NCI-H774 (cell line): ENCODE measurements at places on chromosomes 3 and 15.

GRCh38 chr3:128730471-128730870, 4.5 kb downstream of the RAB7A start:
- DNase-seq, result no peak

- DNase-seq, result no peak
Observed at GRCh38 chr15:26670116-26670515, 102.8 kb downstream of the GABRB3 start.

GRCh38 chr3:13125092-13126015, 52.1 kb upstream of the IQSEC1 start:
- DNase-seq, result no peak

DNA sequence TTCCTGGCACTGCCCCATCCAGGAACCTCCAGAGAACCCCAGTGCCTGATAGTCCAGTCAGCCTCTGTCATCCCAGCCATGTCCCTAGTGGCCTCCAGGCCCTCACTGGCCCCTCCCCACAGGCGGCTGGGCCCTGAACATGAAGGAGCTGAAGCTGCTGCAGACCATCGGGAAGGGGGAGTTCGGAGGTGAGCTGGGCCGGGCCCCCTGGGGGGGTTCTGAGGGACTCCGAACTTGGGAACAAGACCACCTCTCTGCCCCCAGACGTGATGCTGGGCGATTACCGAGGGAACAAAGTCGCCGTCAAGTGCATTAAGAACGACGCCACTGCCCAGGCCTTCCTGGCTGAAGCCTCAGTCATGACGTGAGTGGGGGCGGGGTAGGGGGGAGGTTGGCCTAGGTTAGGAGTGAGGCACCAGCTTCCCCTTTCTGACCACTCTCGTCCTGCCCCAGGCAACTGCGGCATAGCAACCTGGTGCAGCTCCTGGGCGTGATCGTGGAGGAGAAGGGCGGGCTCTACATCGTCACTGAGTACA, 12.0 kb upstream of the LMAN1L start:
- DNase-seq, result no peak

DNA sequence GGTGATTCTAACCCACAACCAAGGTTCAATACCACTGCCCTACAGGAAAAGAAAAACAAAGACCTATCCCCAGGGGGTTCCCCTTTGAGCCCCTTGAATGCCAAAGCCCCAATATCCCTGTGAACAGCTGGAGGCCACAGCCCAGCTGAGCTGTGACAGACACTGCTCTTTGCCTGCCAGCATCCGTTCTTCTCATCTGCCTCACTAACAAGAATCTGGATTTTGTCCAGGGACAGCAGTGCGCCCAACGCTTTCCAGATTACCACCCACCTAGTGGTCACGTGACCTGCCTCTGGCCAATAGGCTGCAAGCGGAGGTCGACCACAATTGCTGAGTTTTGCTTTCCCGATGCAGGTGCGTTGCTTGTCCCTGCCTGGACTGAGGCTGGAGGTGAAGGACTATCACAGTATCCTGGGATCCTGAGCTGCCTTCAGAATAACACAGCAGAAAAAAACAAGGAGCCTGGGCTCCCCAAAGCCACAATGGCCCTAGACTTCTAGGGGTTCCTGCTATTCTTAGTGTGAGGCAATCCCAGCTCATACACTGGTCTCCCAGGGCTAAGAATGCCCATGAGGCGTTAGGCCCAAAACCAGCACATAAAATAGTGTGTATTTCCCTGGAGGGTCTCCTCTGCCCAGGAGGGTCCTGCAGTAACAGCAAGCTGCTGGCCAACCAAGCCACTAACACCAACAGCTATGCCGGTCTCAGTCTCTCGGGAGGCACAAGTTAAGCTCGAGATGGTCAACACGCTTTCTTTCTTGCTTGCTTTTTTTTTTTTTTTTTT, 13.8 kb downstream of the BDH1 start:
- DNase-seq, result no peak

- no peak for DNase-seq
Observed at GRCh38 chr3:77707281-77707680, 667.4 kb downstream of the ROBO2 start.

DNA sequence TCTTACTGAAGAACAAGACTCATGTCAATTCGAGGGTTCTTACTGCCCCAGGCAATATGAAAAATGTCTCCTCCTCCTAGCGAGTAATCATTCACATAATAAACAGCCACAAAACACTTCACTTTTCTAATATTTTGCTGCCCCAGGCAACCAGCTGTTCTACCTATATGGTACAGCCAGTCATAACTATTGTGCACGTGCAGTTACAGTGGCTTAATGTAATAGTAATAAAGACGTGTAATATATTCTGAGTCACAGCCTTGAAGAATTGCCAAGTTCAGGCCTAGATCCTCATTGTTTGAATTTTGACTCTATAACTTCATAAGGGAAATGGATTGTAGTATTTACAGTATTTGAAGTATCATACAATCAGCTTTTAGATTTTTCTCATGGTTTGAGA, 1250.0 kb upstream of the GBE1 start:
- no peak for DNase-seq

DNA sequence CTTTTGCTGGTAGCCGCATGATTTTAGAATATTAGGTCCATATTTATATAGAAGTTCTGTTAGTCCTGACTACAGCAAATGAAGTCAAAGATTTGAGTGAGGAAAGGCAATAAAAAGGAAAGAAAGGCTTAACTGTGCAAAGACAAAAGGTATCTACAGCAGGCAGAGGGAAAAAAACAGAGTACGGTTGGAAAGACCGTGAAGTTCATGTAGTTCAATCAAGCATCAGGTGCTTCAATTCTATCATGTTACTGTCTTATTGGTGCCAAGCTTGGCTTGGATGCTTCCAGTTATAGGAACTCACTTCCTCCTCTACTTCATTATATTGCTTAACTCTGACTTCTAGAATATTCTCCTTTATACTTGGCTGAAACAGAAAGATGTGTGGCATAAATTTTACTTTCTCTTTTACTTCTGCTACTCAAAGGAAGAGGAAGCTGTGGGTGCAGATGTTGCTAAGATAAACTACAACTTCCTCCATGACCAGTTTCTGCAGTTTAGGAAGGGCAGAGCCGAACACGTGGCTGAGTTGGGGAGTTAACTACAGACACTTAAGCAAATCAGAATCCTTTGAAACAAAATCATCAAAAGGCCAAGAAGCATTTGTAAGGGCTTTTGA, 72.6 kb upstream of the ZBED2 start:
- no peak for DNase-seq

- DNase-seq, result no peak
Observed at GRCh38 chr3:143914257-143914656, 57.4 kb upstream of the DIPK2A start.

- DNase-seq, result no peak
Observed at GRCh38 chr3:11250902-11251806, 21.0 kb upstream of the ATG7 start.

GRCh38 chr3:131973731-131974130, 61.1 kb downstream of the CPNE4 start:
- DNase-seq, result no peak

- no peak for DNase-seq
Observed at GRCh38 chr15:42101861-42102260, 7.5 kb upstream of the PLA2G4D start.

DNA sequence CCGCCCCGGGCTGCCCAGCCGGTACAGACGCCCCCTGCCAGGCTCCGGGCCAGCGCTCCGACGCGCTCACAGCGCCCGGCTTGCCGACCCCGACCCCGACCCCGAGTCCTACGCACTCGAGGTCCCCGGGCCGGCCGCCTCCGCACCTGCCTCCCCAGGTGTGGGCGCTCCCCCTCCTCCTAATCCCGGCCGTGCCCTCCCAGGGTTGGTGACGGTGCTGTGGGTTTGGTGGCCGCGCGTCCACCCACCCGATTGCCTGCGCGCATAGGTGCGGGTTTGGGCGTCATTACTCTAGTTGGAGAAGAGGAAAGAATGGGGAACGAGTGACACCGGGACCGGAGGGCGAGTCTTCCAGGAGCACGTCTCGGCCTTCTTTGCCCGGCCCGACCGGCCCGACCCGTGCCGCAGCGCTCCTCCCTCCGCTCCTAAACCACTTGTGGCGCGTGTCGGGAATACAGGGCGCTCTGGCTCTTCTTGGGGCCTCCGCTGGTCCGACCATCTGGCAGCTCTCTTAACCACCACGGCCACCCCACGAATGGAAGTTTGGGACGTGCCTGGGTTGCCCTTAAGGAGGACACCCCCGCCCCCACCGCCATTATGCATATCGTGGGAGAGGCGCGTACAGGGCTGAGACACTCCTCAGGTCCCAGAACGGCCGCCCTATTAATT, 810 bp upstream of the THRB start:
- peak; percentile 27 for DNase-seq

DNA sequence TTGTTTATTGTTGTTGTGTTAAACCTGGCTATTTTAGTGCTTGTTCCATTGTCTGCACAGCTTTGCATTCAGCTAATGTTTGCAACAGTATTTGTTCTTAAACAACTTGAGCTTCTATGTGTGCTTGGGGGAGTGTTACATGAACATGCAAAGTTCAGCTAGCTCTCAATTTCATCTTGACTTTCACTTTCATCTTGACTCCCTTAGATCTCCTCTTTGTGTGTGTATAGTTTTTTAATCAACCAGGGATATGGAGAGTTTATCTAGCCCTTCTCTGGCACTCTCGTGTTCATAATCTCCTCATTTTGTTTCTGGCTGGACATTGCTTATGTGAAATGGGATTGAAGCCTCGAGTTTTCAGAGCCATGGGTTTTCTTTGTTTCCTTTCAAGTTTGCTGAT, 212.4 kb upstream of the ZBTB20 start:
- DNase-seq, result no peak

- no peak for DNase-seq
Observed at GRCh38 chr3:25662736-25663320, 1.9 kb downstream of the TOP2B start.

- no peak for DNase-seq
Observed at GRCh38 chr3:40191850-40192448, 117.6 kb upstream of the EIF1B start.

GRCh38 chr3:179687967-179688535, 35.2 kb downstream of the USP13 start:
- DNase-seq, result no peak

- no peak for DNase-seq
Observed at GRCh38 chr3:67535006-67535405, 119.4 kb downstream of the SUCLG2 start.

DNA sequence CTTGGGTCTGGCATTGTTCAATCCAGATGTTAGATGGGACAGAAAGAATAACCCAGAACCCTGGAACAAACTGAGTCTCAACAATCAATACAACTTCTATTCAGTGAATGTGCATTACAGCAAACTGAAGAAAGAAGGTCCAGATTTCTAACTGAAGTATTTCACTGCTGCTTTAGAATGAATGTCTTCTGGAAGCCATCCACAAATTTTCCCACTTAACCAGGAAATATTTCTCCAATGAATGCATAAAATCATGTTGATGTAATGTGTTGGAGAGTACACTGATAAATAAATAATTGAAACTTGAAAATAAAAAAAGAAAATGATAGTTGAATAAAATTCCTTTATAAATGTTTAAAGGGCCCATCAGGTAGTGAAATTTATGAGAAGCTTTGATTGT, 658.6 kb downstream of the ZBBX start:
- no peak for DNase-seq

- DNase-seq, result no peak
Observed at GRCh38 chr3:65955792-65956477, 82.8 kb downstream of the MAGI1 start.

DNA sequence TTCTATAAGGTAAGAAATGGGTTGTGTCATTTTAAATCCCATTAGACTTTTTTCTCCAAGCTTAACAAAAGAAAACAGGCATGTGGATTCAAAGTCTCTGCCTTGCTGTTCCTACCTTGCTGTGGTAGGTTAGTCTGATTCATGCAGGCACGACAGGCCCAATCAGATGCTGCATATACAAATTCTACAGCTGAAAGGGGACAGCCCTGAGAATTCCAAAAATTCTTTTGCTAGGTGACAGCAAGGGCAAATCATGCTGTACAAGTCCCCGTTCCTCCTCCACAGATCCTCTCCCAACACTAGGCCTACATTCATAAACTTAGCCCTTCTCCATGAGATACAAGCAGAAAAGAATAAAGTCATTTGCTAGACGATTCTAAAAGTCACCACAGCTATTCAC, 161.2 kb upstream of the THBS1 start:
- DNase-seq, result no peak

DNA sequence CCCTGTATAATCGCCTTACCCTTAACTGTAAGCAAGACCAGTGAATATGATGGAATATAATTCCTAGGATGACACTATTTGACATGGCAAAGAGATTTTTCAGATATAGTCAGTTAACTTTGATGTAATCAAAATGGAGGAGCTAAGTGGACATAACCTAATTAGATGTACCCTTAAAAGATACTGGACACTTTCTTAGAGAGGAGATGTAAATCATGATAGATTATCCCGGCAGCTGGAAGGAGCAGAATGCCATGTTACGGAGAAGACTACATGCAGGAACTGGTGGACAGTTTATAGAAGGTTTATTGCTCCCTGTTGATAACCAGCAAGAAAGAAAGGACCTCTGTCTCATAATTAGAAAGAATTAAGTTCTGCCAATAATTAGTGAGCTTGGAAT, 1142.9 kb downstream of the SI start:
- no peak for DNase-seq

GRCh38 chr3:191414286-191414685, 46.7 kb upstream of the PYDC2 start:
- DNase-seq, result no peak

- DNase-seq, result no peak
Observed at GRCh38 chr3:72169561-72170472, 384.9 kb upstream of the PROK2 start.

DNA sequence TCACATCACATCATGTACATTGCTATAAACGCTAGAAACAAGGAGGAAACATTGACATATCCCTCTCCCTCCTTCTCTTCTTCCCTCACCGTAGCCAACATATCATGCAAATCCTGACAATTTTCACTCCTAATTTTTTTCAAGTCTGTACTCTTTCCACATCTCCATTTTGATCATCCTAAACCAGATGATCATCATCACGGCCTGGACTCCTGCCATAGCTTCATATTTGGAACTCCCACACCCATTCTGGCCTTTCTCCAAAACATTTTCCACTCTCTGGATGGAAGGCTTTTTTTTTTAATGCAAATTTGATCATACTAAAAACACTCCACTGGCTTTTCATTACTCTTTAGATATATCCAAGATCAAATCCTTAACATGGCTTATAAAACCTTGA, 248.0 kb upstream of the CNTN3 start:
- no peak for DNase-seq

DNA sequence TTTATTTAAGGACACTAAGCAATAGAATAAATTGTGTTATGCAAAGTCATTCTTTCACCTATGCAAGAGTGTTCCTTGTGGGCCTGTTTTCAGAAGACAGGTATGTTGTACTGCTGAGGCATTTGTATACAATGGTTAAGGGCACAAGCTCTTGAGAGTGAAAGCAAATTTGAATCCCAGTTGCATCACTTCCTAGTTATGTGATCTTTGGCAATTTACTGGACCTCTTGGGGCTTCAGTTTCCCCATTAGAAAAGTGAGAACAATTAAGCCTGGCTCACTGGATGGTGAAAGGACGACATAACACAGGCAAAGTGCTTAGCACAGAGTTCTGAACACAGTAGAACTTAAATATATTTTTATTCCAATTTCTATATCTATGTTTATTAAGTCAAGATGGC, 117.4 kb downstream of the EFHB start:
- no peak for DNase-seq
